ENCODE measurements at places on chromosomes 16 and 17.

DNA sequence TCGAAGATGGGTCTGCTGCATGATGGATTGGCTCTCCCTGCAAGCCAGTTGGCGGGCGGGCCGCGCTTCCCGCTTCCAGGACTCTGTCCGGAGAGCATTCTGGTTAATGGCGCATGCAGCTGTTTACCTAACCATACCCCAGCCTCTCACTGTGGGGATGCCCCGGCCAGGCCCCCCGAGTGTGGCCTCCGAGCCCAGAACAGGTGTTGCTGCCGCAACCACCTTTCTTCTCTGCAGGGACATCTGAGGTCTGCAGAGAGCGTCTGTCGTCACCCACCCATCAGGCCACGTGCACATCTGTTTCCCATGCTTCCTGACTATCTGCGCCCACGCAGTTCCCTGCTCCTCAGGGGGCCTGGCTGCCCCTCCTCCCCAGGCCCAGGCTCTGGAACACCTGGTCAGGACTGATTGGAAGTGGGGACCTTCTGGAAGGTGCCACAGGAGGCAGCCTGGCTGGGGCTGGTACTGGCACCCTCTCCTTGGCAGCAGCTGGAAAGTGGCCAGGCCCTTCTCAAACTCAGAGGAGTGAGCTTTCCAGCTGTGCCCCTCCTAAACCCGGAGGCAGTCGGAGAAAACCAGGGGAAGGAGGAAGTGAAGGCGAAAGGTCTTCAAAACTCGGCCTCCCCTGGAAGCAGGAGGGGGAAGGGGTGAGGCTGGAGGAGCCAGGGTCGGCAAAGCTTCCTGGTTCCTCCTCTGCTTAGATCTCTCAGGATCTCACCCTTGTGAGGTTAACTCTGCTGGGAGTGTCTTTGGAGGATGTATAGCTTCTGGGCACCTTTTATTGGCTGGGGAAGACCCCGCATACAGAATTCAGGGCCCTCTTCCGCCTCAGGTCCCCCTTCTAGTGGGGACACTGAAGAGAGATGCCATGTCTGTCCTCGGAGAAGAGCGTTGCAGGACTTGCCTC is 64.5 kb upstream of the CIBAR2 start:
- no peak for DNase-seq

DNA sequence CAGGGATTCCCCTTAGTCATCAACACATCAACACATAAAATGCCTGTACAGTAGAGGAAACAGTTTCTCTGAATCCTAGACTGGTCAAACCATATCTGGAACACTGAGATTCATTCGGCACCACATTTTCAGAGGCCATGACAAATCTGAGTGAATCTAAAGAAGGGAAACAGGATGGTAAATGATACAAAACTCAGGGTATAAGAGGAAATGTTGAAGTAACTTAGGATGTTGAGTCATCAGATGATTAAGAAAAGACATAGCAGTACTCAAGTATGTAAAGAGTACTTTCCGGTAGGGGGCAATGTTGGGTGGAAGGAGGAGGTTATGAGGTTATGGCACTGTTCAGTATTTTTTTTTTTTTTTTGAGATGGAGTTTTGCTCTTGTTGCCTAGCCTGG is 358.5 kb upstream of the PMFBP1 start:
- no peak for DNase-seq

GRCh38 chr16:51565184-51565583 is 414.1 kb upstream of the SALL1 start:
- no peak for DNase-seq

DNA sequence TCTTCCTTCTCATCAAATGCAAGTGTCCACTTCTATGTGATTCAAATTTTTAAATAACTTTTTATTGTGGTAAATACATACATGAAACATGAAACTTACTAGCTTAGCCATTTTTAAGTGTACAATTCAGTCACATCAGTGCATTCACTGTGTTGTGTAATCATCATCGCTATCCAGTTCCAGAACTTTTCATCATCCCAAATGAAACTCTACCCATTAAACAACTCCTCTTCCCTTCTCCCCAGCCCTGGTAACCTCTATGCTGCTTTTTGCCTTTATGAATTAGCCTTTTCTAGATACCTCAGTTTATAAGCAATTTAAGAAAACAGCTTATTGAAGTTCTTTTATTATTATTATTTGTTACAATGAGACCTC is 41.1 kb upstream of the IL34 start:
- no peak for DNase-seq

DNA sequence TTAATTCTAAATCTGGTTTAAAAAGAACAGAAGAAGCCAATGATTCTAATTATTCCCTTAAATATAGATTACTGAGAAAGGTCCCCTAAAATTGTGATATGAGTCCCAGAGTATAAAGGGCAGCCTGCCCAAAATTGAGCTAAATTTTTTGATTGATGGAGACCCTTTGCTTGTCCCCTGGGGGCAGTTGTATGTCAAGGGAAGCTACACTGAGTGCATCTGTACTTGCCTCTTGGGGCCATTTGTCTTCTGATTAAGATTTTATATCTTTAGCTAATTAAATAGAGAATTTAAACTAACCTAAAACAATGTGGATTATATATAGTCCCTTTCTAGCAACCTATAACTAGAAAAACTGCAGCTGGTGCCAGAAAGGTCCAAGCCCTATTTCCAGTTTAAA is 12.6 kb downstream of the BLMH start:
- DNase-seq, result no peak

DNA sequence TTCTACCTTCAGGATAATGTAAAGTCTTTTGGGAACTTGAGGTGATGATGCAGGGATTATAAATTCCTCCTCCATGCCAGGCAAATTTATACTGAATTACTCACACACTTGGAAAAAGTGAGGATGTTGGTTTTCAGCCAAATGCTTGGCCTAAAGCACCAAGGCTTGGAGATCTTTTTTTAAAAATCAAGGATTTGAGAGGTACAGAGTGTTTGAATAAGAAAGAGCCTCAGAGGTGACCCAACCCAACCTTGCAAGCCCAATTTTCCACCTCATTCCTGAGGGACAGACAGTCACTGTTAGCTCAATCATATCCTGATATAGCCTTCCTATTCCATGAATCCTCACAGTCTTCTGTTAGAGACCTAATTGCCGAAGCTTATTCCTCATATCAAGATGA is 14.0 kb downstream of the GRIN2A start:
- no peak for DNase-seq

GRCh38 chr17:27577121-27577761 is 53.7 kb upstream of the LGALS9 start:
- no peak for DNase-seq

- no peak for DNase-seq
Measured at GRCh38 chr17:13283606-13284005, 265.8 kb upstream of the ELAC2 start.

DNA sequence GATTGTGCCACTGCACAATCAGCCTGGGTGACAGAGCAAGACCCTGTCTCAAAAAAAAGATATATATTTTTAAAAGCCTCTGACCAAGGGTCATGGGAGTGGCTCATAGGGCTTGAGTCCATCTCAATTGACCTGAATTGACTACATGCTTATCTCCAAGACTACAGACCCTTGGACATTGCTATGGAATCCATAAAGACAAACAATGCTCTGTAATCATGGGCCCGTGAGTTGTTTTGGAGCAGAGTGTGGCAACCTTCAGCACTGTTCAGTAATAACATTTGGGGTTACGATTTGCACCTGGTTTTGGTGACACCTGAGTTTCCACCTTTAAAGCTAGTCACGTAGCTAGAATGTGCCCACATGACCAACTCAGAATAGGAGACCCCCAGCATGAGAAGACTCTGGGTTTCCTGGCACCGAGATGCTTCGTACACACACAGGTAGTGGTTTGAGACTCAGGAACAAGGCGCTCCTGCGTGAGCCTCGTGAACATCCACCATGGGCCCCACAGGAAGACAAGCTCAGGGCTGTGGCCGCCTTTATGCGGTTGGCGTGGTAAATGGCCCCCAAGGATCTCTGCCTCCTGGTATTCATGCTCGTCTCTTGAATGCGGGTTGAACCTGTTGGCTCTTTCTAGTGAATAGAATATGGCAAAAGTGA is 66.6 kb upstream of the RPH3AL start:
- DNase-seq, result no peak

GRCh38 chr17:977166-977565 is 2.4 kb downstream of the NXN start:
- DNase-seq, result no peak

GRCh38 chr17:68291836-68292688 is 767 bp downstream of the ARSG start:
- DNase-seq, result peak; percentile 86

- no peak for DNase-seq
Measured at GRCh38 chr17:41553176-41553575, 18.7 kb downstream of the KRT9 start.

- DNase-seq, result no peak
Measured at GRCh38 chr16:29719063-29719462, 26.7 kb downstream of the C16orf54 start.

DNA sequence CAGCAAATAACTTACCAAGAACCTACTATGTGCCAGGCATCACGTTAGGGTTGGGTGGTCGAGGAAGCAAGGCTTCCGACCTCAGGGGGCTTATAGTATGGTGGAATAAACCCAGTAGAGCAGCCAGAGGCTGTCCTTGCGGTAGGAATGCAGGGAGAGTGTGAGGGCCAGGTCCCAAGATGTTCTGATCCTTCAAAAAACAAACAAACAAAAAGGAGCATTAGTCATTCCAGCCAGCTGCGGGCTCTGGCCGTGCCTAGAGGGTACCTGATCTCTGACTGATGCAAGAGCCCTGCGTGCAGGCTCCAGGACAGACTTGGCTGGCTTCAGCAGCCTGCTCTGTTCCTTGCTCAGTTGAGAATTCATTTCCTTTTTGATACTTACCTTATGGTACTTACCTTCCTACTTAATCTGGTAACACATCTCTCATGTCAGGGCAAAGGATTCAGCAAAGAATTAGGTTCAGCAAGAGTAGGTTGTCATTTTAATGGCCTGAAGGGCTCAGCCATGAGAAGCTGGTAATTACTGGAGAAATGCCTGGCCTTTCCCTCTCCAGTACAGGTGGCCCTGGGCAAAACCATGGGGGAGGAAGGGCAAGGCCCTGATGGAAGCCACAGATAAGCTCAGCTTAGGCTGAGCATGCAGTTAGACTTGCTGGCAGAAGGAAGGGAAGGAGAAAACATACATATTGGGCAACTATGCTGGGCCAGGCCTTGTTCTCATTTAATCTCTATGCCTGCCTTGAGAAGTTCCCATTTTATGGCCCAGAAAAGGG is 18.4 kb downstream of the CYB5D2 start:
- no peak for DNase-seq

DNA sequence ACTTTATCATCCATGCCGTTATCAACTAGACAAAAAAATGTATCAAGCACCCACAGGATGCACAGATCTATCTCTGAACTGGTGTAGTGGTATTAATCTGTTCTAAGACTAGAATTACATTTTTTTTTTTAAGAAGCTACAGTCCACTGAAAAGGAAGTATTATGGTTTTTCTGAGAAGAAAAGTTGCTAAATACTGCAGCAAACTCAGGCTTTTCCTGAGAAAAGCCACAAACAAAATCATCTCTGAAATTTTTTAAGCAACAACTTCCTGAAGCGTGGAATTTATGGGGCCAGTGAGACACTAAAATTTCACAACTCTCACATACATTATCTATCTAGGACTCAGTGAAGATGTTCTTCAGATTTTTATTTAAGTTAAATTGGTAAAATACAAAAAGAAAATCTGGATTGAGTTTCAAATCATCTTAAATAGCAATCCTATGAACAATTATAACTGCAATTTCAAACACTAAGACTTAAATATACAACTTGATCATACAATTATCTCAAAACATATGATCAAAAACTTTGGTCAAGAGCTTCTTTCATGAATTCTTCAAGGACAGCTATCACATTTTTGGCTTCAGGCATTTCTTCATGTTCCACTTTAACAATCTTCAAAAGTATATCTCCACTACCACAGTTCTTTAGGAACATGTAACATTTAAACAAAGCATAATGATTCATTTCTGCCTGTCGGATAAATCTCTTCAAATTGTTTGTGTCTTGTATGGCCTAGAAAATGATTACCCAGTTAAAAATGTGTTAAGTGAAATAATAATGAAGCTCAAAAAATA is 10.5 kb downstream of the C17orf75 start:
- no peak for DNase-seq

GRCh38 chr16:23504076-23504452 is 6.2 kb downstream of the GGA2 start:
- DNase-seq, result no peak

DNA sequence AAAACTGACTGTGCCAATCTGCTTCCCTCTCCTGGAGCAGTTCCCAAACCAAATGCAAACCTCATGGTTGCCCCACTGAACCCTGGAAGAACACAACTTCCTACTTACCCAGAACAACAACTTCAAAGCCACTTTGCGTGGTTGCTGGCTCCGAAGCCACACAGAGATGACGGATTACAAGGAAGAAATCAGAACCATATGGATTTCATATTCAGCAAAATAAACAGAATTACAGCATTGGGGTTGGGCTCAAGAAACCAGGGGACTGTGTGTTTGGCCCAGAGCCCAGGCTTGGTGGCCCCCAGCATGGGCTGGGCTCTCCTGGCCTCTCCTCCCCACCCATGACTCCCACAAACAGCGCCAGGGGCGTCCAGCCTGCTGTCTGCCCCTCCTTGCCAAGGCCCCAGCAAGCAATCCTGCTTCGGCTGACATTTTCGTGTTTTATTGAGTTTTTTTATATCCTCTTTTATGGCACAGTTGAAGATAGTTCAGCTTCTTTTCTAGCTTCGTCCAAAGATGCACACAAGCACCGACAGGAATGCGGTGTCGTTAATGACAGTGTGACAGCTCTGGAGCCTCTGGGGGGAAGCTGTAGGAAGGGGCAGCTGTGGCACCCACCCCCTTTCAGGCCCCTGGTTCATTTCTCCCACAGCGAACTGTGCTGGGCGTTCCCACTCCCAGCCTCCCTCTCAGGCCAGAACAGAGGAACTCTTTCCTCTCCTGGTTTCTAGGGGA is 137.1 kb downstream of the GAS7 start:
- DNase-seq, result no peak

DNA sequence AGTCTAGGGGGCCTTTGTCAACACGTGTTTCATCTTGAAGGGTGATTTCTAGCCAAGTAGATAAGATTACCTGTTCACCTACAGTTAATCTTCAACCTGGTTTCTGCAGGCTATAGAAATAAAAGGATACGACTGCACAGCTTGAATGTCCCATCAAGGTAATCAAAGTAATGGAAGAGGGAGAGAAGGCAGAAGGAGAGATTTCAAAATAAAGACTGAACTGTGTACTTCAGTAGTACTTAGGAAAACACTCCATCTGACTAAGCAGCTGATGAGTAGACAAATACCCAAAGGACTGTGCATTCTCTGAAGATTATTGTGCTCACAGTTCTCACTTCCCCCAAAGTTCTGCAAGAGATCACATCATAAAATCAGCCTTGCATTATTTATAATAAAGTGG is 5.8 kb upstream of the RFFL start:
- no peak for DNase-seq

Data from stimulated activated CD8-positive, alpha-beta memory T cell treated with anti-CD3 and anti-CD28 coated beads, Interleukin-12 subunit alpha, Interleukin-12 subunit beta, amount 100 ng/mL, for 4 hours (primary cell).